ENCODE measurements at places on chromosomes 3 and 15.
A peak's percentile ranks its signal among the peaks of the same experiment; 100 is the strongest.

GRCh38 chr15:81026836-81027599, 26.3 kb downstream of the TLNRD1 start:
- no peak for DNase-seq

DNA sequence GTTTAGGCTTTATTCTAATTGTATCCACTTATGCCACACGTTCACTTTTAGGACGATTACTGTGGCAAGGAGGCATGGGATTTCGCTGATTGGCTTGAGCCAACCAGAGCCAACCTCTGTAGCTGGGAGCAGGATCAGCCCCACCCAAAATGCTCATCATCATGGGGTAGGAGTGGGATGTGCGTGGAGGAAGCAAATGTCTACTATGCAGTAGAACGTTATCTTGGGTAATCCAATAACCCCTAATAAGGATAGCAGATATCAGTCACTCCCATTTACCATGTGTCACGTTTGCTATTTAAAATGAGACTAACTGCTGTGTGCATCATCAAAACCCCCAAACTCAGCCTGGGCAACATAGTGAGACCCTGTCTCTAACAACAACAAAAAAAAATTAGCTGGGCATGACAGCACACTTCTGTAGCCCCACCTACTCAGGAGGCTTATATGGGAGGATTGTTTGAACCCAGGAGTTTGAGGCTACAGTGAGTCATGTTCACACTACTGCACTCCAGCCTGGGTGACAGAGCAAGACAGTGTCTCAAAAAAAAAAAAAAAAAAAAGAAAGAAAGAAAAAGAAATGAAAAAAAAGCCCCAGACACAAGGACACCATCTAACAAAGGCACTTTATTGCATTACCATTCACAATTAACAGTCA, 17.8 kb upstream of the ITGB5 start:
- DNase-seq: no peak

- DNase-seq: no peak
These were observed 1.3 kb downstream of the ATP13A3 start for GRCh38 chr3:194485468-194485880.

DNA sequence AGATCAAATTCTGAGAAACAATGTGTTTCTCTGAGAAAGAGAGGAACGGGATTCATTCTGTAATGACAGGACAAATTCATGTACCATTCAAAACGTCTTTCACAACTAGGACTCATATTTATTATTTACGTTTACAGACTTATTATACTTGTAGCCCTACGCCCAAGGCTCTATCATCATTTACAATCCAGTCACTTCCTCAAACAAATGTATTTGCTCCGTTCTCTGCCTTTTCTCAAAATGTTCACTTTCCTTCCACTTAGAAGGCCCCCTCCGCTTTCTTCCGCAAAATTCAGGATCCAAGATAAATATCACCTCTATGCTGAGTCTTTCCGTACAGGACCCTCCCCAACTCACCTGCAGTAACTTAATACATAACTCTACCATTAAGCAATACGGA, 745 bp downstream of the RSL24D1 start:
- DNase-seq: no peak

DNA sequence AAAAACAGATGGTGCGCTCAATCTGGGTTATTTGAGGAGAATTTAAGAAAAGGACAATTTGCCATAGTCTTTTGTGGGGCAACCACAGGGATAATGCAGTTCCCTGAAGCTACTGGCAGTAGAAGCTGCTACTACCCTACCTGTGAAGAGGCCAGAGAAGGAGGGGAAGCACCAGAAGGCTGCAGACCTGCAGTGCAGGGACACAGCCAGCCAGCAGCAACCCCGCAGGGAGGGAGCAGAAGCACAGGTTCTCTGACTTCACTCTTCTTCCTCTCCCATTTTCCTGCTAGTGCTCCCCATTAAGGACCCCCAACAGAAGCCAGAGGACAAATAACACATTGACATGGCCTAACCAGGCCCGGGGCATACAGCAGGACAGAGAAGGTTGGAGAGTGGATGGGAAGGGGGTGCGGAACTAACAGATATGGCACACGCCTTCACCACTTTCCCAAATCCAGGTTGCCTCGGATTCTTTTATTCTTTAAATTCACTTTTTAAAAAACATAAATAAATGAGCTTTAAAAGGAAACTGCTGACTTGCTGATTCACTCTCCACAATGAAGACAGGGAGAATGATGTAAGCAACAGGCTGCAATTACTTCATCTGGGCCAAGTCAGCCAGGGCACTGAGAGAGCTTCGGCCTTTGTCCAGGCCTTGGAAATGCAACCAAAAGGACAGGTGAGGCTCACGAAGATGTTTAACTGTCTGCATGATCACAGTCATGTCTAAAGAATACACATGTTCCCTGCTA, 30.1 kb downstream of the POPDC2 start:
- no peak for DNase-seq

GRCh38 chr3:111080413-111080812, 8.8 kb downstream of the NECTIN3 start:
- no peak for DNase-seq

GRCh38 chr3:28980631-28981030, 300.2 kb upstream of the RBMS3 start:
- no peak for DNase-seq

DNA sequence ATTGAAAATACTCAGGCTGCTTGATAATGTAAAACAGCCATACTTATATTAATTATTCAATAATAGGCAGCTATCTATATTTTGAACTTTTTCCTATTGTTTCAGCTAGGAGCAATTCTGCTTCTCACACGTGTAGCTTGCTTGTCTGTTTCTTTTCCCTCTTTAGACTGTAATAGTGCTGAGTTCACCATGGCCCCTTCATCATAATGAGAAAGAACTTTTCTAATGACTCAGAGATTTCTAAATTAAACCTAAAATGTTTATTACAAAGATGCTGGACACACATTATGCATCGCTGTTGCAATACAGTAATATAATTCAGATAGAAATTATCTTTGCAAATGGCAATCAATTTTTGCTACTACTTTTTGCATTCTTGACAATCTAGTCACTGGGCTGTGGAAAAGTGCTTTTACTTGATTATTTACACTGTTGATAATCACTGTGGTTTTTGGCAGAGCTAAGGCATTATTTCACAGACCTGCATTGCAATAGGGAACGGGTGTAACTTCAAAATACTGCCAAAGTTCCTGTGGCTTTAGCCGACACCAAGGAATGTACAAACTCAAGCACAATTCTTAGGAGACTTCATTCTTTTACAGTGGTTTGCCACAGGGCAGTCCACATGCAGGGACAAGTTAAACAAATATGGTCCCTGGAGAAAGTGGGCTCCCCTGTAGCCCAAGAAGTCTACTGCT, 281.0 kb upstream of the TBL1XR1 start:
- DNase-seq: peak; percentile 70

DNA sequence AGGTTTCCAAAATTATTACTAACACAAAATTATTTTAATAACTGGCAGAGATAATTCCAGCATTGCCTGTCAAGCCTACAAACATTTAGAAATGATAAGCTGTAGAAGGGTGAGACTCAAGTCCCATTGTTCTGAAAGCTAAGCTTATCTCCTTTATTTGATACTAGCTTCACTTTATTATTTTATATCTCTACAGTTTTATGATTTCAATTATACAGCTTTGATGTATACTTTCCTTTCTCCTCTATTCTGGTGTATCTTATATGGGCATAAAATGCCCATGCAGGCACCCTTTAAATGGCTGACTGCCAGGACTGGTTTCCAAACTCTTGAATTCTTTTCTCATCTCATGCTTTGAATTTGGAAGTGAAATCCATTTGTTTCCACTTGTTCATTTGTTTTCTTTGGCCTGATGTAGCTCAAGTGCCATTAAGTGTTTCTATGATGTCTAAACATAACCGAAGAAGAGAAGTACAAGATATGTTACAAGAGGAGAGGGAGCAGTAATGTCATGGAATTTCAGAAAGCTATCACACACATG, 372.1 kb upstream of the ARHGEF26 start:
- DNase-seq: no peak

DNA sequence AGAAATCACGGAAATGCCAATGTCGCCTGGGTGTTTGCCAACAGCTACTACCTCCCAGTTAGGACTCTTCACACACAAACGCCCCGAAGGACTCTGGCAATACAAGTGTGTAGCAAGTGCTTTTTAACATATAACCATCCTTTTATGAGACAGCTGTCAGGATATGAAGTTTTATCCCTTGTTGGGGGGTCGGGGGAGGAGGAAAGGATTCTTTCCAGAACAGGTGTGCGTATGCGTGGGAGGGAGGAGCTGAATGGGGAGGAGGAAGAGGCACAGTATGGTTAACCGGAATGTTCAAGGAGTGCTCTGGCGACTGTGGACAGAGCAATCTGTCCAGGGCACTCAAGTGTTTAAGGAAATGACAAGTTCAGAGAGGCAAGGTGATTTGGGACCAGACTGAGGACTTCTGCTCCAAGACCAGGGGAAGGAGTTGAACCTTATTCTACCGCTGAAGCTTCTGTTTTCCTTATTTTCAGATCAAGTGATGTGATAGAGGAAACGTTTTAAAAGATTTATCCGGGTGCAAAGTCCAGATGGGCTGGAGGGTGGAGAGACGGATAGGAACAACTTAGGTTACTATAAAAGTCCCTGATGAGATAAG, 1.3 kb downstream of the TSPAN3 start:
- peak; percentile 34 for DNase-seq
